ENCODE measurements at places on chromosomes 7 and 10.

GRCh38 chr10:64261676-64262075 lies 740.5 kb downstream of the REEP3 start:
- DNase-seq: no peak

DNA sequence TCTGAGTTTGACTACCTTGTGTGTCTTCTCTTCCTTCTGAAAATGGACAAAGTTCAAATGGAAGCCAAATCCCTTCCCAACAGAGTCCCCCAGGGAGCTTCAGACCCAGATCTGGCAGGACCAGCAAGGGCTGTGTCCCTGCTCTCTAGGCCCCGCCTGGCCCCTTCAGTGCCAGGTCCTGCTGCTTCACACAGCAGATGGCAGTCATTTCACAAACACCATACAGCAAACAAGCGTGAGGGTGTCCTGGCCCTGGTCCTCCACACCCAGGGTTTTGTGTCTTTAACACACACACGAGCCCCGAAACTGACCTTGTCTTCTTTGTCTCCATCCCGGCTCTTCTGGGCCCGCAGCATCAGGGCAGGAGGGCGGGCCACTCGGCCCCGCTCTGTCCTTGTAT lies 145.0 kb downstream of the TCERG1L start:
- DNase-seq: no peak

DNA sequence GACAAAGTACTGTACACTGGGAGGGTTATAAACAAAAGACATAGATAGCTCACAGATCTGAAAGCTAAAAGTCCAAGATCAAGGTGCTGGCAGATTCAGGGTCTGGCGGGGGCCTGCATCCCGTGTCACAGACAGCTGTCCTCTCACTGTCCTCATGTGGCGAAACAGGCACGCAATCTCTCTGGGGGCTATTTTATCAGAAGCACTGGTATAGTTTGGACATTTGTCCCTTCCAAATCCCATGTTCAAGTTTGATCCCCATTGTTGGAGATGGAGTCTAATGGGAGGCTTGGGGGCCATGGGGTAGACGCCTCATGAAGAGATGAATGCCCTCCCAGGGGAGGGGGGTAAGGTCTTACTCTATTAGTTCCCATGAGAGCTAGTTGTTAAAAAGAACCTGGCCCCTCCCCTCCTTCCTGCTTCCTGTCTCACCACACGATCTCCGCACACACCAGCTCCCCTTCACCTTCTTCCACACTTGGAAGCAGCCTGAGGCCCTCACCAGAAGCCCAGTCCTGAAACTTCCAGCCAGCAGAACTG lies 72.5 kb upstream of the UCN3 start:
- no peak for DNase-seq

DNA sequence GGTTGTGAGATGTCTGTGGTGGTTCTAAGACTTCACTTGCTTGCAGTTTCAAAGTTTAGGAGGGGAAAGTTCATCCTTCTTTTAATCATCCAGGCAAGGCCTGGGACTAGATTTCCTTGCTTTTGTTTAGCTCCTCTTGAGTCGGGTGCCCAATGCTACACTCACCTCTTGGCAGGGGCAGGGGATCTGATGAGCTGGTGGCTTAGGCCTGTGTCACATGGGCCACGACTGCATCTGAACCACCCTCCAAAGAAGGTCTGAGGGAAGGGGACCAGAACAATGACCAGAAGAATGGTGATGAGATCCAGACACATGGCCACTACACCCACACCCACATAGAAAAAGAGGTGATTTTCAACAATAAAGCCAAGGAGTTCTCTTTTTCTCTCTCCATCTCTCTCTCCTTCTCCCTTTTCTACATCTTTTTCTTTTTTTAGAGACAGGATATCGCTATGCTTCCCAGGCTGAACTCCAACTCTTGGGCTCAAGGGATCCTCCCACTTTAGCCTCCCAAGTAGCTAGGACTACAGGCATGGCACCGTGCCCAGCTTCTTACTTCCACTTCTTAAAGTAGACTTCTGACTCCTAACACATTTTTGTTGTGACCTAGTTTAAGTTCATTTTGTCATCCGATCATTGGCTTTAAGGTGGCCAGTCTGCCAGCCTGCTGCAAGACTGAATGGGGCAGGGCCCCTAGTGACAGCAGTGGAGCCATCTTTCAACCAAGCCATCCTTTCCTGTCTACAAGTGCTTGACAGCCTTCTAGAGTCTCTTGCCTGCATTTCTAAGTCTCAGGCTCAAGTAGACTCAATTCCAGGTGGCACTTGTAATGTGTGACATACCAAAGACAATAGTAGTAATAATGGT lies 350.9 kb downstream of the RNLS start:
- no peak for DNase-seq

DNA sequence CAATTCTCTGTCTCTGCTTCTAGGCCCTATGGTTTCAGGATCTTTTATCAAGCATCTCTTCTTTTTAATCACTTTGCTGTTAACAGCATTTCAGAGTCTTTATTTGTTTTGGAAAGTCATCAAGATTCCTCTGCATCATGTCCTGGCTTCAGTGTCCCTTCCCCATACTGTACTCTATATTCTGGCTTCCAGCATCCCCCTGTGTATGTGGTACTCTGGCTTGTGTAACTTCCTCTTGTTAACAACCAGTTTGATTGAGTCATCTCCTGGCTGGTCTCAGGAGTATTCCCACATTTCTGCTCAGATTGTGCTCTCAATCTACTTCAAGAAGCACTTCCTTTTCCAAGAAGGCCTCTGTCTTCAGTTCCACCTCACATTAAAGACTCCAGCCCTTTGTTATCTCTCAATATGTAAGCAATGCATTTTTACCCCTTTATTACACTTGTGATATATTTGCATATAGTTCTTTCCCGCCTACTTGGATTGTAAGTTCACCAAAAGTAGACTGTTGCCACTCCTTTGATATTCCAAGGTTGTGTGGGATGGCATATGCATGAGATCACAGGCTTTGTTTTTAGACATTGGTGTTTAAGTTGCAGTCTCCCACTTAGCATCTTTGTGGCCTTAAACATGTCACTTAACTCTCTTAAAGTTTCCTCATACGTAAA lies 15.1 kb upstream of the ATE1 start:
- no peak for DNase-seq

DNA sequence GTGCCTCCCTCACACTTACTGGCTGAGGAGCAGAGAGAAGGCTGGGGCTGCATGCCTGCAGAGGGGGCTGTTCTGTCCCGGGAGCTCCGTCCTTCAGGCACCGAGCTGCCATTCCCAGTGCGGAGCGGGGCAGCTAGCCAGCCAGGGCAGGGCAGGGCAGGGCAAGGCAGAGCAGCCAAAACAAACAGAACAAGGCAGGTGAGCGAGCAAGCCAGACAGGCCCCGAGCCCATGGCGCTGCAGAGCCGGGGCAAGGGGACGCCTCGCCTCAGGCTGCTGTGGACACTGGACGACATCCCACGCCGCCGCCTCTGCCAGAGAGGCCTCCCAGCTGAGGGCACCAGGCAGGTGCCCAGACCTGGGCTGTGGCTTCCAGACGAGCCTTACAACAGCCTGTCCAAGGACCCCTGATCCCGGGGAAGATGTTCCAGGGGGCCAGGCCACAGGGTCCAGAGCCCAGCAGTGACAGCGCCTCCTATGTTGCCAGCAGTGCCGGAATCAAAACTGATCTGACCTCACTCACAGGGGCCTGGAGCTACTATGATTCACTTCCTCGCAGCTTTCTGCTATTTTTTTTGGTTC lies 8.2 kb upstream of the NDST2 start:
- DNase-seq: no peak

DNA sequence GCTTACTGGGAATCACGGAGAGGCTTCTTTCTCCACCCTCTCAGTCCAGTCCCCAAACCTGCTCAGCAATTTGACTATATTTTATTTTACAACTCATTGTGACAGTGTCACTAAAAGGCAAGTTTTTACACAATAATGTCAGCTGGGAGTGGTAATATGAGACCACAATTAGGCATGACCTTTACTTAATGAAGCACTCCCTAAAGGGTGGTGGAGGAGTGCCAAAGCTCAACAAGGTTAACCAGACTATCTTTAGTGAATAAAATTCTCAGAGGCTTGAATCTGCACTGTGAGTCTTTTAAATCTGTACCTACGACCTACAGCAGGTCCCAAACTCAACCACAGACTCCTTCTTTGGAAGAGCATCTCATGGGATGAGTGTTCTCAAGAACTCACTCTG lies 215.6 kb downstream of the TAX1BP1 start:
- DNase-seq: no peak

GRCh38 chr7:117132321-117133120 lies 179.2 kb downstream of the ST7 start:
- no peak for DNase-seq

- DNase-seq: no peak
These were observed 4.8 kb downstream of the CRPPA start for GRCh38 chr7:16416289-16417282.

DNA sequence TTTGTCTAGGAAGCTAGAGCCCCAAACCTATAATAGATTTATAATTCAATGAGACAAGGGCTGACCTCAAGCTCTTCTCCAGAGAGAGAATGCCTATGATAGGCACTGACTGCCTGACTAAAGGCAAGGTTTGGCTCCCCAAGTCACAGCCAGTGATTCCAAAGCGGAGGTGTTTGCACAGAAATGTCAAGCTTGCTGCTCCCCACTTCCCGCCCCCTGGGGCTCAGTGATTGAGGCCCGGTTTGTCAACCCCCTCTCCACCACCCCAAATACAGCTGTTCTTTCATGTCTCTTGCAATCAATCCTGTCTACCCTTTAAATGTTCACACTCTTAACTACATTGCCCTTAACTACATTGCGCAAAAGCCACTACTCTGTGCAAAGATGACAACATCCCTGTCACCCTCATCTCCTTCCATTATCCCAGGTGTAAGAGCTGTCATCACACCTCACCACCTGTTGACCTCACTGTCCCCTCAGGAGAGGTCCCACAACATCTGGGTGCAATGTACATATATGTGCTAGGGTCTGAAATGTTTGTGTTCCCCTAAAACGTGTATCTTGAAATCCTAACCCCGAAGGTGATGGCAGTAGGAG lies 58.0 kb downstream of the NUDCD3 start:
- no peak for DNase-seq

DNA sequence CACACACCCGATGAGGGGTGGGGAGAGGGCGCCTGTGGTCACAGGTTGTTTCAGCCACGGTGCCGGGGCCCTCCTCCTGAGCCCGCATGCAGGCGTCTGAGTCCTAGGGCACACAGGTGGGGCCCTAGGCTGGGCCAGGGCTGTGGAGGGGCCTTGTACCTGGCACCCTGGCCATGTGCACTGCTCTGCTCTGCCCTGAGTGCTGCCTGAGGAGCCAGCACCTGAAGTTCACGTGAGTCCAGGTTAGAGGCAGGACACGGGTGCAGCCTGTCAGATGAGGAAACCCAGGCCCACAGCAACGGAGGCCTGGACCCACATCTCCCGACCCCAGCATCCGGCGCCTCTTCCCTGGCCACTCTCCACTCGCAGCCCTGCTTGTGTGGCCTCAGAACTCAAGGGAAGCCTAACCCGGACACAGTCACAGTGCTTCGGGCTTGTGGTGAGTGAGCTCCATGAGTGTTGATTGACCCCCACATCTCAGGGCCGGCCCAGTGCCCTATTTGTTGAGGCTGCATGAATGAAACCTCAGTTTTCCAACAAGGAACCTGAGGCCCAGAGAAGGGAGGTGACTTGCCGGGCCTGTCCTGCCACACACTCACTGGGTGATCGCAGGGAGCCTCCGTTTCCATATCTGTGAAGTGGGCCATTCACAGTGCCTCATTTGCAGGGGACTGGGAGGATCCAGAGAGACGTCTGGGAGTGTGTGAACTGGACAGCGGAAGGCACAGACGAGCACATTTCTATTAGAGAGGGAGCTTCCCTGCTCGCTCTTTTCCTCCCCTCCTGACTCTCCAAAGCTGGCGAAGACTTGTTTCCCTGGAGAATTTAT lies 39.6 kb downstream of the PPIF start:
- no peak for DNase-seq

GRCh38 chr7:139572704-139573385 lies 49.4 kb downstream of the CLEC2L start:
- DNase-seq: no peak

DNA sequence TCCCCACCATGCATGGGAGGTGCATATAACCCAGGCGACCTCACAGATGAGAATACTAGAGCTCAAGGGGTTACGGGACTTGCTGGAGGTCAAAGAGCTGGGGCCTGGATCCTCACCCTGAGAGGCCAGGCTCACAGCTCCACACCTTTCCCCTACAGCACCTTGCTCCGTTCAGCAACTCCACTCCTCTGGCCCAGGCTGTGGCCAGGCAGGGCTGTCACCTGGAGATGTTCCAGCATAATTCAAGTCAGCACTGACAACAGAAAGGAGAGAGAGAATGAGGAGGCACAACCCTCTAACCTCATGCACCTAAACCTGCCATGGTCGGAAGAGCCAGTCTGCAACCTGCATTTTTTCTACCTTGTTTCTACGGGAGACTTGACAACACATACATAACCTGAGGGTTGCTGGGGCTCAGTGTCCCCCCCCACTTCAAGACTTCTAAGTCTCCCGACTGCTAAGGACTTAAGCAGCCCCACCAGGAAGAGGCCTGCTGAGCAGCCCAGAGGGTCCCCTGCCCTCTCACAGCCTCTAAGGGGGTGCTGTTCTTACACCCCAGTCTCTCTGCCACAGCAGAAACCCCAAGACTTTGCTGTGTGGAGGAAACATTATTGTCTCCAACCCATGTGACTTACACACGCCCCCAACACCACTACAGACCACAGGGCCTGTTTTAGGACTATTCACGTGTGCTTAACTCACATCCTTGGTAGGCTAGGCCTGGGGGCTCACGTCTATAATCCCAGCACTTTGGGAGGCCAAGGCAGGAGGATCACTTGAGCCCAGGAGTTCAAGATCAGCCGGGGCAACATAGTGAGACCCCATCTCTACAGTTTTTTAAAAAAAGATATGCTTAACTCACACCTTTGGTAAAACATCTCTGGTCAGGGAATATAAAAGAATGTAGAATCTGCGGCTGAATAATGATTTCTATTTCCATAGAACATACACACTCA lies 175.6 kb downstream of the FAM107B start:
- no peak for DNase-seq

- peak; percentile 69 for DNase-seq
These were observed 8.8 kb downstream of the DLX5 start for GRCh38 chr7:97015756-97016380.

- no peak for DNase-seq
These were observed 173.3 kb downstream of the SLC16A9 start for GRCh38 chr10:59536167-59537014.

- no peak for DNase-seq
These were observed 755.4 kb downstream of the GRID1 start for GRCh38 chr10:85611093-85611740.

DNA sequence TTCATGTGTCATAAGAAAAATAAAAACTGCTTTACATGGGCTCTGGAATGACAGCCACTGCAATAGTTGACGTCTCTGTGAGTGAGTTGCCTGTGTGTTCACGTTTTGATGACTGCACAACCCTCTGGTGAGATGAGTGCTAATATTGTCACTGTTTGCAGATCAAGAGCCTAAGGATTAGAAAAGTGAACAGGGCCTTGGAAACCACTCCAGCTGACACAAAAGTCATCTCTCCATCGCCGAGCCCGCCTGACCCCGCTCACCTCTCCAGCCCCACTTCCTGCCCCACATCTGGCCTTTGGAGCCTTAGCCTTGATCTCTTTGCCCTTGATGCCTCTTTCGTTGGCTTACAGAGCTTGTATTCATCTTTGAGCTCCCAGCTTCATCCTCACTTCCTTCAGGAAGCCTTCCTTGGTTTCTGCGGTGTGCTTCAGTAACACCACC lies 351.7 kb downstream of the TCERG1L start:
- no peak for DNase-seq

GRCh38 chr10:124693396-124693795 lies 50.8 kb downstream of the FAM53B start:
- DNase-seq: no peak

- DNase-seq: no peak
These were observed 96.8 kb downstream of the PPP1R3C start for GRCh38 chr10:91536111-91536510.

All from NCI-H1930 (cell line).